ENCODE measurements at places on chromosomes 4 and X. TPM values are rescaled to one million over a fixed set of nuclear protein-coding genes. Genes with fewer than 3 reads are reported as not detected.

GRCh38 chr4:128665514-128665913 is 144.0 kb upstream of the JADE1 start:
- no peak overlapping the region for H3K27ac ChIP-seq
- H3K4me1 ChIP-seq: no peaks in the 10 kb centered on the region
- H3K27me3 ChIP-seq: no peaks in the 10 kb centered on the region
- no peak overlapping the region for H3K4me3 ChIP-seq
- H3K36me3 ChIP-seq: no peaks in the 10 kb centered on the region

- no peak overlapping the region for H3K27ac ChIP-seq
- no peak overlapping the region for H3K4me3 ChIP-seq
- no peaks in the 10 kb centered on the region for H3K27me3 ChIP-seq
- H3K36me3 ChIP-seq: no peaks in the 10 kb centered on the region
Observed at GRCh38 chrX:140744085-140744484, 34.5 kb downstream of the LINC00632 start.

PPARGC1A gene
- 0.59 TPM for total RNA-seq

CLGN gene
- 5.4 TPM for total RNA-seq

- no peaks in the 10 kb centered on the region for H3K27me3 ChIP-seq
- no peak for DNase-seq
- H3K36me3 ChIP-seq: no peaks in the 10 kb centered on the region
- H3K4me1 ChIP-seq: no peaks in the 10 kb centered on the region
Observed at GRCh38 chr4:129823105-129823504, 727.2 kb downstream of the C4orf33 start.

GRCh38 chr4:110621839-110622751 is 782 bp downstream of the PITX2 start:
- no peak for DNase-seq
- no peaks in the 10 kb centered on the region for H3K27me3 ChIP-seq
- H3K4me3 ChIP-seq: no peak overlapping the region
- no peaks in the 10 kb centered on the region for H3K36me3 ChIP-seq
- H3K4me1 ChIP-seq: no peaks in the 10 kb centered on the region

AFAP1 gene
- 94.7 TPM for total RNA-seq

GRCh38 chr4:145797278-145797677 is 117.3 kb downstream of the C4orf51 start:
- no peaks in the 10 kb centered on the region for H3K27me3 ChIP-seq
- no peak for DNase-seq
- no peaks in the 10 kb centered on the region for H3K36me3 ChIP-seq

Data from Panc1 (cell line).